ENCODE measurements at places on chromosomes 5 and 9. TPM values are rescaled to one million over a fixed set of nuclear protein-coding genes. Genes with fewer than 3 reads are reported as not detected.

Gene SPAG8
- 0.55 TPM for total RNA-seq

Gene ELOVL7
- total RNA-seq = not detected

Gene BAAT
- total RNA-seq = 0.23 TPM

Gene STPG3
- total RNA-seq = not detected

Gene LMNB1
- total RNA-seq = 8.6 TPM

Gene NR6A1
- total RNA-seq = under 0.01 TPM

Gene ATG10
- 13.4 TPM for total RNA-seq

Gene FANCC
- total RNA-seq = 5.6 TPM

Gene DMRT2
- total RNA-seq = 1.7 TPM

Gene C5orf52
- not detected for total RNA-seq

Gene PCDHGA6
- 4.2 TPM for total RNA-seq

Gene CKMT2
- total RNA-seq = 3.3 TPM

Gene ENHO
- not detected for total RNA-seq

Gene RAB3C
- not detected for total RNA-seq

Gene CD72
- 1.2 TPM for total RNA-seq

Gene ACOT12
- not detected for total RNA-seq
